ENCODE measurements at places on chromosomes 2 and 18.

- no peak for DNase-seq
These were observed 3.0 kb downstream of the GKN1 start for GRCh38 chr2:68977453-68977852.

DNA sequence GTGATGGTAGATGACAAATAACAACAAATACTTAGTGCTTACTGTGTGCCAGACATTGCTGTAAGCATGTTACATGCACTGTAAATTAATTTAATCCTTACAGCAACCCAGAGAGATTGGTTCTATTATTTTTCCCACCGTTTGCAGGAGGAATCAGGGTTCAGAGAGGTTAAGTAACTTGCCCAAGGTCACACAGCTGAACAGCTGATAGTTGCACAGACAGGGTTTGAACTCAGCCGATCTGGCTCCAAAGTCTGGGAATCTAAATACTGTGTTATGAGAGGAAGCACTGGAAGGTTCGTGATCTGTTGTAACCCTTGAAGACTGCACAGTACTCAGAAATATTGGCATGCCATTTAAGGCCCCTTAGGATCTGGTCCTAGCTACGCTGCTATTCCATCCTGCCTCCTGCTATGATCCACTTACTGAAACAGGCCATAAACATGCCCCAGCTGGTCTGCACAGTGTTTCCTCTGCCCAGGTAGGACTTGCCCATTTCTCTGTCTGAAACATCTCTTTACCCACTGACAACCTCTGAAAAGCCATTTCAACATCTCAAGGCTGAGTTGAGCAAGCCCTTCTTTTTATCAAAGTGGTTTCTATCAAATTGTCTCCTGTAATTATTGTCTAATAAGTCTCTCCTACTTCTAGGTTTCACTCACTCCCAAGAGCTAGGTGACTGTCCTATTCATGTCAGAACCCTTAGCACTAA is 40.4 kb upstream of the MRPL33 start:
- no peak for DNase-seq

- DNase-seq: no peak
These were observed 41.1 kb upstream of the SCG2 start for GRCh38 chr2:223643309-223643708.

- DNase-seq: no peak
These were observed 18.9 kb upstream of the MTERF4 start for GRCh38 chr2:241121008-241121407.

GRCh38 chr2:160492401-160493226 is 993 bp downstream of the RBMS1 start:
- DNase-seq: peak; percentile 44

Data from CD4-positive, alpha-beta T cell treated with Interleukin-4 for 1 hour (primary cell).